ENCODE measurements at places on chromosomes 2 and 18.

GRCh38 chr2:185108588-185108987 is 510.3 kb downstream of the ZNF804A start:
- DNase-seq = no peak

- peak; percentile 64 for DNase-seq
These were observed 3.9 kb upstream of the SERPINB2 start for GRCh38 chr18:63883617-63884016.

- DNase-seq = no peak
These were observed 55.6 kb upstream of the DLGAP1 start for GRCh38 chr18:4510711-4511110.

GRCh38 chr2:96962567-96963203 is 23.7 kb downstream of the FAM178B start:
- no peak for DNase-seq

- DNase-seq = no peak
These were observed 300.0 kb upstream of the PIK3C3 start for GRCh38 chr18:41655074-41655473.

GRCh38 chr2:121746071-121746578 is 9.3 kb upstream of the TSN start:
- no peak for DNase-seq

- DNase-seq = no peak
These were observed 70.8 kb downstream of the TNP1 start for GRCh38 chr2:216789081-216789480.

DNA sequence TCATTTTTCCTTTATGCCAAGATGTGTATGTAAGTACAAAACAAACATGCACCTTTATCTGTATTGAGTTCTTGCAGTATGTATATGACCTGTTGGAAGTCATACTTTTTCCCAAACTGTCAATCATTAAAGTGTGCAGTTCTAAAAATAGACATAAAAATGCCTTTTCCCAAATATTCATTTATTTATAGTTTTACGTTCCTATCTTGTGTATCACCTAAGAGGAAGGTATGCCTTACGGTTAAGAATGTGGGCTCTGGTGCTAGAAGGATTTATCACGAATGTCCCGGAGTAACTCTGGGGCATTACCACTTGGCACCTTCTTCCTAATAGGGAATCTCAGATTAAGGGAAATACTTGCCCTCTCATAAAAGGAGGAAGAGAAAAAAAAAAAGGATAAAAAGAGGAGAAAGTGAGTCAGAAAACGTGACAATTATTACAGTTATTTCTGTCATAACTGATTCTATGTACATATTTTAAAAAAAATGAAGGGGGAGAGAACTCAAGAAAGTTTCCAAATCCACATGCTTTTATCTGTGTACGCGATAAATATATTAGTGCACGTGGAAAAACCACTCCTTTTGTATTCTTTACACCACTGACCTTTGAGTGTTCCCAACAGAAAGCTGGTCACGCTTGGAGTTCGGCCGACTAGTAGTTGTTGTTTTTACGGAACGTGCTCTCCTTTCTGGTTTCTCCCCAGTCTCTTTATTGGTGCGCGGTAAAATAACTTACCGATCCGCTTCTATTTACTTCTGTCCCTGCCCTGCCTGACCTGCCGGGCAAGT is 721 bp downstream of the MCEE start:
- peak; percentile 56 for DNase-seq

DNA sequence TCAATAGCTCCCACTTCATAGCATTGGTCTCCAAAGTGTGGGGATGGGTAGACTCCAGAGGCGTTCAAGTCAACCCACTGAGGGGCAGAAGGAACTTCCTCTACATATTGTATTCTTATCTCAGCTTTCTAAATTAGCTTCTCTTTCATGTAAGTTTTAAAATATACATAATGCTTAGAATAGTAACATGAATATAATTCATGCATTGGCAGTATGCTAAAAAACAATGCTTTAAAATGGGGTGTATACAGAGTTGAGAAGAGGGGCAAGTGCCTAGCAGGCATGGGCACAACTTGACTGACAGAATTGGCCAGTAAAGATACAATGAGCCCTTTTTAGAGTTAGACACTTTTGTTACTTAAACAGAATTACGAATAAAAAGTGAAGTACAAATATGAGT is 212.2 kb downstream of the ZRANB3 start:
- no peak for DNase-seq

DNA sequence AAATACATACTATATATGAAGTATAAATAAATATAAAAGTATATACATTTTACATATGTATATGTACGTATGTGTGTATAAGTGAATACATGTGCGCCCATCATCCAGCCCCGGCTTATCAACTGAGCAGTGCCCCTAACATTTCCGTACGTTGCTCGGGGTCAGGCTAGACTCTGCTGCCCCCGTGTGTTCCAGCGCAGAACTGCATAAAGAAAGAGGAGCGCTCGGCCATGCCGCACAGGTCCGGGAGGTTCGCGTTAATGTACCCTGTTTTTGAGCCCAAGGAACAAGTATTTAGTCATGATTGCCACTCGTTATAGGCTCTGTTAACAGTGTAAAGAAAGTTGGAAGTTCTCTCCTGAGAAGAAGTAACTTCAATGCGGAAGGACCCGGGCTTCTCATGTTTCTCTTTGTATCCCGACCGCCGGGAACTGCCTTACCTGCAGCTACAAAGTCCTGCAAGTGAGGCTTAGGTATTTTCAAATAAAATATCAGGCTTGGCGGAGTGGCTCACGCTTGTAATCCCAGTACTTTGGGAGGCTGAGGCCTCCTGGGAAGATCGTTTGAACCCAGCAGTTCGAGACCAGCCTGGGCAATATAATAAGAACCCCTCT is 55.7 kb downstream of the CD8B2 start:
- DNase-seq = peak; percentile 69

DNA sequence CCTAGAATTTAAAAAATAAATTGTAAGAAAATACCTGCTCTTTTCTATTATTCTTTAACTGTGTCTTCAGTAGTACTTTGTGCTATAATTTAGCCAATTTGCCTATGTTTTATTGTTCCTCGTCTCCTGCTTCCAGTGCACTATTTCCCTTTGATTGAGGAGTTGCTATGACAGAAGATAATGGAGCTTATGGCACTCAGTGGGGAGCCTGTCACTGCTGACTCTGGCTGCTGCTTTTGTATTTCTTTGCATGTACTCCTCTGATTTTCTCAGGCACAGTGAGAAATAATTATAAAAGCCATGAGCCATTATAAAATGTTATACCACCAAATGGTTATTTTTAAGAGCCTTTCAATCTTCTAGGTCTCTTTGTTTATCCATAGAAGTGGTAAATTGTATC is 1310.8 kb upstream of the SLC39A10 start:
- no peak for DNase-seq

DNA sequence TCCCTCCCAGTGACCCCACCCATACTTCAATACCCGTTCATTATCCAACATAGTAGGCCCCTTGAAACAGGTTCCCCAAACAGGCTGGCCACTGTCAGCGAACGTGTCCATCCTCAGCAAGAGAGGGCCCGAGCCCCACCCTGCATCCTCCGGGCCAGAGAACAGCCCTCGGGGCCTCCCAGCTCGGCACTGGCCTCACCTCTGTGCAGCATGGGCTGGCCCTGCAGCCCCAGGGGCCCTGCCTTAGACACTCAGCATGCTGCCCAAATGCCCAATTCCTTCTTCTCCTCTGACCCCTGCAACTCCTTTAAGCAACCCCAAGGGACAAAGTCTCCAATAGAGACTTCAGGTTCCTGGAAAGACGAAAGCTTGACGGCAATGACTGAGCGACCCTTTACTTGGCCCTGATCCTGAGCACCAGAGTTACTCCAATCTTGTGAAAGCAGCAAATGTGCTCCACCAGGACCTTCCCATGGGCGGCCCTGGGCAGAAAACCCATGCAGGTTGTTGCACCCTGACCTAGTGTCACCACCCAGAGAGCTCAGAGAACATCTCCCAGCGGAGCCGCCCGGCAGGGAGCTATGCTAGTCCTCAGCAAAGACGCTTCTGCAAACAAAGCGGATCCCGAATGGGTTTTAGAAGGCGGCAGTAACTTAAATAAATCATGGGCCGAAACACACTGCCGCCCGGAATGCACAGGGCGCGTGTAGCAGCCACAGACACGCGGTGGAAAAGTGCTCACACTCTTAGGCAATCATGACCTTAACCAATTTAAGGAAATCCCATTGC is 782 bp downstream of the COL6A3 start:
- no peak for DNase-seq

- DNase-seq = peak; percentile 24
These were observed 53.2 kb upstream of the RAB27B start for GRCh38 chr18:54774981-54775665.

DNA sequence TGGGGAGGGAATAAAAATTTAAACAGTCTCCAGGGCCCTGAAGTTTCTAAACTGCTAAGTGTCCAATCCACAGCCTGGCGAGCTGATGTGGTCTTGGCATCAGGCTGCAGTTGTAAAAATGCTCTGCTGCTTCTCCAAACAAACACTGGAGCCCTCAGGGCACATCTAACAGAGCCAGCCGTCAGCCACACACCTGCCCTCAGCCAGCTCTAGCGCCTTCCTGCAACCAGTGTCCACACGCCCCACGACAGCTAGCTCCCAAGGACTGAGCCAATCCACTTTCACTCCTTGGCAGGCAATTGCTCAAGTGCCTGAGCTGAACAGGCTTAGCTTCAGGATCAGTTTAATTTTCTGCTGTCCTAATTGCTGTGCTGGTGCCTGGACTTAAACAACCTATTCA is 446.4 kb upstream of the RAB12 start:
- DNase-seq = peak; percentile 43

DNA sequence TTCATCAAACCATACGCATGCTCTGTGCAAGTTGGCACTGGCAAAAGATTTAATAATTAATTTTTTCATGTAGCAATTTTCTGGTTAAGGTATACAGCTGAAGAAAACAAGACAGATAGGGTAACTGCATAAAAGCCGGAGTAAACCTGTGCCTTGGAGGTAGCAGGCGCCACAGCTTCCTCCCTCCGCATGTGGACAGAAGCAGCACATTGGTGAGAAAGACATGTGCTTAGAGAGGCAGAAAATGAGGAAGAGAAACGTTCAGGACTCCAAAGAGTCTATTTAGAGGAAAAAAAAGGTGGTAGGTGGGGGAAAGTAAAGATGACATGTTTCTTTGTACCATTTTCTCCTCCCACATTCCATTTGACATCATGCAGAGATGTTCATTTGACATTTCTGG is 9.3 kb downstream of the ST6GAL2 start:
- no peak for DNase-seq

- peak; percentile 58 for DNase-seq
These were observed 102.2 kb upstream of the CYP1B1 start for GRCh38 chr2:38178119-38178518.

DNA sequence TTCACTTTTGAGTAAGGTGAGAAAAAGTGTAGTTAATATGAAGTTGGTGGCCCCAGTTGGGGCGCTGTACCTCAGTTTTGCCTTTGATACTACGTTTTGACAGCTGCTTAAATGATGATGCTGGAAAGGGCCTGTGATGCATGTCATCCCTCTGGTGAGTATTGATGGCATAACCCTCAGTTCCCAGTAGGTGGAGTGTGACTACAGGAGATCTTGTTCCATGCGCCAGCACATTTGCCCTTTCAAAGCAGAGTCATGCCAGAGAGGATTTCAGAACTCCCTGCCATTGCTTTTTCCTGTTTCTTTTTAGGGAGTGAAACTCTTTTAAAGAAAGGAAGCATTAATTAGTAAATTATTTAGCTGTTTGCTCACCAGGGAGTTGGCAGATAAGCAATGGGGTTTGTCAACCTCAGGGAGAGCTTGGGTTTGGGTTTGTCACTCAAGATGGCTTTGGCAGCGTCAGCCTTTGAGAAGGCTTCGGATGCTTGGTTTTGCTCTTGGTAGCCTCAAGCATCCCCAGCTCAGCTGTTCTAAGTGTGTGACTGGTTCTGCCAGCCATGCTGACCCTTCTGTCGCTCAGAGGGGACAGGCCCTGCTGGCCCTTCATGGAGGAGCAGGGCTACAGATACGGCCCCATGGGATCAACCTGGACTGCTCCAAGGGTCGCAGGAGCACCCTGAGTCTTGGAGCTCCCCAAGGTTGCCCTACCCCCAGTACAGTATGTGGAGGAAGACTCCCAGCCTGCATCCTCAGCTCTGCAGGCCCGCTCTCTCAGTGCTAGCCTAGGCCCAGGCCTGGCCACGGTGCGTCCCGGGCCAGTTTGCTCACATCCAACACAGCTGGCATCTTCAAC is 29.1 kb downstream of the ARMC9 start:
- peak; percentile 84 for DNase-seq

DNA sequence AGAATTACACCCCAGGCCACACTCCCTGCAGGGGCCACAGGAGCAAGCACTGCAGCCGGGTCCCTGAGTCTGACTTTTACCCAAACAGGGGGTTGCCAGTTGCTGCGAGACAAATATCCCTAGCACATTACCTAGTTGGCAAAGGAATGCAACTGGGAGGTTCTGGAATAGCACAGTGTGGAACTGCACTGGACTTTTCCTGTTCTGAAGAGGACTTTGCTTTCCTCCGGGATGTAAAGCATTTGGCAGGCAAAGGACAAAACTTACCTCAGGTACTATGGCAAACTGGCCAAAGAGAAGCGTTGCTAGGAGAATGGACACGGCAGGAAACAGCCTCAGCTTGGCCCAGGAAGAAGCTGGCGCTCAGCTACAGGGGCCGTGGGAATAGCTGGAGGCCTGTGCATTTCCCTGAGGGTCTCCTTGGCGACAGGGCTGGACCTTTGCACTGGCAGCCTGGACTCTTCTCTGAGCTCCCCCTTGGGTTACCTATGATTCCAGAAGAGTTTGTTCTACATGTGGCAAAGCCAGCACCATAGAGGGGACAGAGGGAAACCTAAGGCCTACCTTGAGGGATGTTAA is 45.0 kb downstream of the BCL11A start:
- DNase-seq = no peak

- DNase-seq = no peak
These were observed 89.5 kb upstream of the RBMS1 start for GRCh38 chr2:160583146-160583535.

DNA sequence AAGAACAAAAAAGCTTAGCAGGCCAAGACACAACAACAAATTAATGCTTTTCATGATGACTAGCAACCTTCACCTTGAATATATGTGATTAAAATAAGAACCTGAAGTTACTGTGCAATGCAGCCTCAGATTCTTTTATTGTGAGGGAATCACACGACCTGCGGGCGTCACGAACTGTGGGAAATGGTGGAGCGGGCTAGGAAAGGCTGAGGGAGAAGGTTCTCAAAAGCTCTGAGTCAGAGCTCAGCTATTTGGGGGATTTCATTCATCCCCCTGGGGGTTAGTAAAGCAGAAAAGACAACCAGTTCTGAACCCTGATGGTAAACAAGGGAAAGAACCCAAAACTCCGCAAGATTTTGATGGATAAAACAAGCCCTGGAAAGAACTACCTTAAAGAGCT is 89.3 kb upstream of the NCKAP5 start:
- peak; percentile 52 for DNase-seq

Measured in trophoblast cell (in vitro differentiated cells and primary cell).